Spinal cord (tissue), 10 donors: ENCODE measurements at places on chromosomes 7 and 10. TPM values are rescaled to one million over a fixed set of nuclear protein-coding genes. Genes with fewer than 3 reads are reported as not detected.

Gene EGR2
- total RNA-seq = 12.0 TPM

Gene CDK14
- total RNA-seq = 78.0 TPM

Gene MAD1L1
- total RNA-seq = 44.1 TPM

Gene RTKN2
- 12.0 TPM for total RNA-seq

DNA sequence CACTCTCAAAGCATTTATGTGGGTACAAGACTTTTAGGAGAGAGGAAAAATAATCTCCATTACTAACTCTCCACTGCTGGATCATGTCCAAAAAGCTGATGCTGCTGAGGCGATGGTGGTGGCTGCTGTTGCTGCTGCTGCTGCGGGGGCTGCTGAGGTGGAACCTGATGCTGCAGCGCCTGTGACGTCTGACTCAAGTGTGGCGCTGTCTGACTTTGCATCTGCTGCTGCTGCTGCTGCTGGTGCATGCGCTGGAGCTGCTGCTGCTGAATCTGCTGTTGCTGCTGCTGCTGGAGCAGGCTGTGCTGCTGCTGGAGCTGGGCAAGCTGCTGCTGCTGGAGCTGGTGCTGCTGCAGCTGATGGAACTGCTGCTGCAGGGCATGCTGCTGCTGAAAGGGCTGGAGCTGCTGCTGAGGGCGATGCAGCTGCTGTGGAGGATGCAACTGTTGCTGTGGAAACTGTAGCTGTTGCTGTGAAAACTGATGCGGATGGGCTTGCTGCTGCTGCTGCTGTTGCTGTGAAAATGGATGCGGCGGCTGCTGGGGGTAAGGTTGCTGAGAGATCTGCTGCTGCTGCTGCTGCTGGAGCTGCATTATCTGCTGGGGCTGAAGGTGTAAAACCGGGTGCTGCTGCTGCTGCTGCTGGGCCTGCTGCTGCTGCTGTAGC is 34.5 kb downstream of the PAXIP1 start:
- peak; percentile 23 for DNase-seq
- no peaks in the 10 kb centered on the region for H3K27me3 ChIP-seq
- H3K4me1 ChIP-seq = peaks cover 13% of the 10 kb centered on the region
- no peak overlapping the region for H3K27ac ChIP-seq

DNA sequence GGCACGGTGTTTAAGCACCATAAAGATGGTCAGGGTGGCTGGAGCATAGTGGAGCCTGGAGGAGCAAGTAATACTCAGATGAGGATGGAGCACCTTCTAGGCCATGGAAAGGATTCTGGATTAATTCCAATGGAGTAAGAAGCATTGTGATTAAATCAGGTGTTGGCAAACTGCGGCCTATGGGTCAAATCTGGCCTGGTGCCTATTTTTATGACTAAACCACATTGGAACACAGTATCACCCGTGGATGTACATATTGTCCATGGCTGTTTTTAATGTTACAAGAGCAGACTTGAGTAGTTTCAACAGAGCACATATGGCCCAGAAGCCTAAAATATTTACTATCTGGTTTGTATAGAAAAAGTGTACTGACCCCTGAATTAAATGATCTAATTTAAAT is 49.9 kb upstream of the TMEM248 start:
- H3K4me3 ChIP-seq = no peak overlapping the region
- no peak for DNase-seq
- H3K27me3 ChIP-seq = no peaks in the 10 kb centered on the region
- H3K36me3 ChIP-seq = peaks cover 4% of the 10 kb centered on the region

DNA sequence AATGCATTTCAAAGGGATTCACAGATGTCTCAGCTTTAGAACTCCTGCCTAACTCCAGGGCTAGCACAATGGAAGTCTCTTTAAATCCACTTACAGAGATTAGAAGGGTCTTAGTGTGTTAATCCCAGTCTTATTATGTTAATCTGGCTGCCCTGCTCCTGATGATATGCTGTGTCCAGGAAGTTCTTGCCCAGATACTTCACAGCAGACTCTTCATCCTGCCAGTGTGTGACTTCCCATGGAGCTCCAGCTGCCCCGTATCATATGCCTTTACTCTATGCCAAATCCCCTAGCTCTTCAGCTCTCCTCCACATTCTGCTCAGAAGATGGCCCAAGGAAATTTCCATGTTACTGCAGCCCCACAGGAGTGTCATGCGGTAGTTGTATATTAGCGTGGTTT is 533.8 kb downstream of the GALNT17 start:
- no peaks in the 10 kb centered on the region for H3K4me1 ChIP-seq
- no peak overlapping the region for H3K27ac ChIP-seq
- H3K27me3 ChIP-seq = no peaks in the 10 kb centered on the region
- H3K36me3 ChIP-seq = no peaks in the 10 kb centered on the region

DNA sequence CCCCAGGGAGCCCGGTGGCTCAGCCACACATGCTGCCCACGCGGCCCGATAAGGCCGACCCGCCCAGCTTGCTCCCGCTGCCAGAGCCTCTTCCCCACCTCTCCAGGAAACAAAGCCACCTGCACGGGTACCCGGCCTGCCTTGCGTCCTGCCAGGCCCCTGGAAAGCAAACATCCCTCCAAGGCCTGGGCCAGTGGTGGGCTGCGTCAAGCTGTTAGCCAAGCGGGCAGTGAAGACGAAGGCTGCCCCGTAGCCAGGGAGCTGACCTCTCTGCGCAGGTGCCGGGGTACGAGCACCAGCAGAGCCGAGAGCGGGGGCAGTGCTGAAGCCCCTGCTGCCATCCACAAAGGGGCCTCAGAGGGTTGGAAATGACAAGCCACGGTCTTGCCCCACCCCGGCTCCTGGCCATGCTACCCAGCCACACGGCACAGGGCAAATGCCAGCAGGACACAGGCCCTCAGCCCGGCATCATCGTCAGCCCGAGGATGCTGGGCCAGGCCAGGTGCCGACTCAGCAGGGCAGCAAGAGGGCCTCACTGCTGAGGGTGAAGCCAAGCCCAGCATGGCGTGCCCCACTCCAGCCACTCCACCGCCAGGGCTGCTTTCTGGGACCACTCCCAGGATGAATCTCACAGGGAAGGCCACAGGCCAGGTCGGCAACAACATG is 140.0 kb downstream of the PTPRN2 start:
- no peak overlapping the region for H3K4me3 ChIP-seq
- peaks cover 11% of the 10 kb centered on the region for H3K36me3 ChIP-seq
- H3K27me3 ChIP-seq = no peaks in the 10 kb centered on the region
- H3K27ac ChIP-seq = no peak overlapping the region
- no peak for DNase-seq

DNA sequence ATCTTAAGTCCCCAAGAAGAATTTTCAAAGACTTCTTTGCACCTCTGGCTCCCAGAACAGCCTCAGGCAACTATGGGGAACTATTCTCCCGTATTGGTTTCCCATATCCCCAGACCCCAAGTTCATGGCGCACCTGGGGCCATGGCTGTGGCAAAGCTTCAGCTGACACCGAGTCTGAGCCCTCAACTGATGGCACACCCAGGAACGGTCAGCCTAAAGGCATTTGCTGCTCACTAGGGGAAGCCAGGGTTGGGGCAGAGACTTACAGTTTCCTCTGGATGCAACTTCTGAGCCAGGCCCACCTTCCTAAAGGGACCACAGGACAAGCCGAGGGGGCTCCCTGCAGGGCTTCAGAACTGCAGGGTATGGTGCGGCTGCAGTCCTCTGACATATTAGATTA is 13.7 kb upstream of the CPA1 start:
- no peaks in the 10 kb centered on the region for H3K36me3 ChIP-seq
- no peak overlapping the region for H3K4me3 ChIP-seq
- H3K27ac ChIP-seq = no peak overlapping the region
- peaks cover 46% of the 10 kb centered on the region for H3K4me1 ChIP-seq

DNA sequence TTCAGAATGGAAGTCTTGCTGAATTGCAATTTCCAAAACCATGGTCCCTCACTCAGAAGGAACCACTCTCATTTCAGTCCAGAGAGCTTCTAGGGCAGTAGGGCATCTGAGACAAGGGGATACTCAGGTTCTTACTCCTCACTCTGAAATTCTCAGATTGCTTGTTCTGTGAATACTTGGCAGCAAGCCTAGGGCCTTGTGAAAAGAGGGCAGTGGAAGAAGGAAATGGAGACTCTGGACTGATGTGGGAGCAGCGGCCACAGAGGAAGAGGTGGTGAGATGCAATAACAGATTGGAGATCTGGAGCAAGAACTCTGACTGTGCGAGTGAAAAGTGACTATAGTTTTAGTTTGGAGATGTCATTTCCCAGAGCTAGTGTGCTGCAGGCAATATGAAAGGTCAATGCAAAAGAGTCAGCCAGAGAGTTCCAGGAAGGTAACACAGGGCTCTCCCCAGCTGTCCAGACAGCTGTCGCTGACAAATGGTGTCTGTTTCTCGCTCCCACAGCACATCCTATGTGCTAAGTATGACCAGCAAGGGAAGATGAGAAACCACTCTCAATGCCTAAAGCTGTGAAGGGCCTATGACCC is 291.6 kb upstream of the KIAA1217 start:
- H3K4me1 ChIP-seq = no peaks in the 10 kb centered on the region
- H3K36me3 ChIP-seq = no peaks in the 10 kb centered on the region
- no peak for DNase-seq
- H3K27me3 ChIP-seq = no peaks in the 10 kb centered on the region
- H3K4me3 ChIP-seq = no peak overlapping the region

DNA sequence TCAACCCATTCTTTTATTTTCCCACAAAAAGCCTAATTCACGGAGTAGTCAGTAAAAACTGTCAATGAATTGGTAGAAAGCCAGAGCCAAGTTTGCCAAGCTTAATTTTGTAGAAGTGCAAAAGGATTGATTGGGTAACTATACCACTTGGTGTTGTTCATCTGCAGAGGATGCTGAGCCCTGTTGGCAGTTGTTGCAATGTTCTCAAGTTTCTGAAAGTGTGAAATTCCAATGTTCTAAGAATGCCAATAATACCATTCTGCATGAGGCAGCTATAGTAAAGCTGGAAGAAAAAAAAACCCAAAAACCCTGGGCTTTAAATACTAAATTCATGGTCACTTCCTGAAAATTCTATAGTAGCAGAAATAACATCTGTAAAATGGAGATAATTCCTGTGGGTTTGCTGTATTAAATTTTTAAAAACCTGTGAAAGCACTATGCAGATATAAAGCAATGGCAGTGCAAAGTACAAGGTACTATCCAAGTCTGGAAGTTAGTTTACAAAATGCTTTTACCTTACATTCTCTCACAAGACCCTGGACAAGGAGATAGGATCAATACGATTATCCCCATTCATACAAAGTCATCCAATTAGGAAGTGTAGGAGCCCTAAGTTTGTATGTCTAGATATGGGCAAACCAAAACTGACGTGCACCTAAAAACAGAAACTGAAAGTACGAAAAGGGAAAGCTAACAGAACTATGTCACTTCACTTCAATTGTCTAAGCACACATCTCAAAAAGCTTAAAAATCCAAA is 6.0 kb upstream of the PON1 start:
- no peaks in the 10 kb centered on the region for H3K4me1 ChIP-seq
- H3K4me3 ChIP-seq = no peak overlapping the region
- no peak overlapping the region for H3K27ac ChIP-seq
- no peaks in the 10 kb centered on the region for H3K36me3 ChIP-seq
- no peak for DNase-seq

- H3K27ac ChIP-seq = no peak within 1 kb of the TSS
- peak; percentile 79 for DNase-seq
- peaks cover 22% of the 10 kb centered on the region for H3K27me3 ChIP-seq
- peaks cover 40% of the 10 kb centered on the region for H3K4me1 ChIP-seq
- no peaks in the 10 kb centered on the region for H3K36me3 ChIP-seq
Measured at GRCh38 chr7:45573661-45574415, at the start of gene ADCY1. ADCY1 (plus strand) TSS chr7:45574368; CDS start chr7:45574544, 176 bp downstream.

- H3K4me3 ChIP-seq = no peak overlapping the region
- no peaks in the 10 kb centered on the region for H3K36me3 ChIP-seq
- H3K27ac ChIP-seq = no peak overlapping the region
- H3K27me3 ChIP-seq = no peaks in the 10 kb centered on the region
Measured at GRCh38 chr10:80318742-80319141, 29.3 kb upstream of the MAT1A start.
